ENCODE measurements at places on chromosomes 13 and 19. TPM values are rescaled to one million over a fixed set of nuclear protein-coding genes. Genes with fewer than 3 reads are reported as not detected.

GRCh38 chr13:102648046-102648445 is 46.8 kb downstream of the METTL21C start:
- no peak for DNase-seq

DNA sequence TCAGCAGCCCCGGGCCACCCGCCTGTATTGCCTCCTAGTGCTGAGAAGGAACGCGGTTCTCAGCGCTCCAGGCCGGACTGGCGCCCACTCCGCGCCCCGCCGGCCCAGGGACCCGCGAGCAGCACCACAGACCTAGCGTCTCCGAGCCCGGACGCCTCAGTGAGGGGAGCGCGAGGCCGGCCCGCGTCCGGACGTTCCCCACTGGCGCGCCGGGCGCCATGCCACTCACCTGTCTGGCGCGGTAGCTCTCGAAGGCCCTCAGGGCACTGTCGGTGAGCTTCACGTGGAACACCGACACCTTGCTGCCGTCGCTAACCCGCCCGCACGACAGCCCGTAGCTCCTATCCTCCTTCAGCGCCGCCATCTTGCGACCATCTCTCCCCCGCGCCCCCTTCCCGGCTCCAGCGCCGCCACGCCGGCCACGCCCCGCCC is at the start of gene ELL:
ELL (minus strand) TSS at position 379 of the 432 bp plus-strand sequence; CDS start at position 364, 15 bp downstream.
- no peak for DNase-seq

SPRED3 gene
- total RNA-seq: 1.00 TPM

DNA sequence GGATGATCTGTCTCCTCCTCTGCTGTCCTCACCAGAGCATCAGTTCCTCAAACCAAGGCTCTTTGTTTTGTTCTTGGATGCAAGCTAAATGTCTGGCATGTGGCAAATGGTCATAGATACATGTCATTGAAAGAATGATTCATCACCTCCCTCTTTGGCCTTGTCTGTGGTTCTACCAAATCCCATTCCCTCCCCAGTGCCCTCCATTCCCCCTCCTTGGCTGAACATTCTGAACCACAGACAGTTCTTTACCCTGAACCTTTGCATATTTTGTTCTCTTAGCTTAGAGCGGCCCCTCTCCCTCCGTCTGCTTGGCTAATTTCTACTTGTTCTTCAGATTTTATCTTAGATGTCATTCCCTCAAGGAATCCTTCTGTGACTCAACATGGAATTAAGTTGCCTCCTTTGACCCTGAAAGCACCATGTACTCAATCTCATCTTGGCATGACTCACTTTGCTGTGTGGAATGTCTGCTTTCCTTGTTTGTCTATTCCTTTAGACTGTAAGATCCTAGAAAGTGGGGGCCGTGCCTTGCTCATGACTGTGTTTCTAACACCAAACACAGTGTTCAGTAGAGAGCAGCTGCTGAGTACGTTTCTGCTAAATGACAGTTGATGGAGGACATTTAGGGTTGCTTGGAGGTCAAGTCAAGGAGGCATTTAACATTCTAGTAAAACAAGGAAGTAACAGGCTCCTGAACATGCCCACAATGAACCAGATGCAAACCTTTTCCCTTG is 8.1 kb downstream of the ALOX5AP start:
- DNase-seq: no peak

GRCh38 chr13:90630716-90631115 is 716.8 kb upstream of the MIR17HG start:
- no peak for DNase-seq

RGCC gene
- 581 TPM for total RNA-seq

DNA sequence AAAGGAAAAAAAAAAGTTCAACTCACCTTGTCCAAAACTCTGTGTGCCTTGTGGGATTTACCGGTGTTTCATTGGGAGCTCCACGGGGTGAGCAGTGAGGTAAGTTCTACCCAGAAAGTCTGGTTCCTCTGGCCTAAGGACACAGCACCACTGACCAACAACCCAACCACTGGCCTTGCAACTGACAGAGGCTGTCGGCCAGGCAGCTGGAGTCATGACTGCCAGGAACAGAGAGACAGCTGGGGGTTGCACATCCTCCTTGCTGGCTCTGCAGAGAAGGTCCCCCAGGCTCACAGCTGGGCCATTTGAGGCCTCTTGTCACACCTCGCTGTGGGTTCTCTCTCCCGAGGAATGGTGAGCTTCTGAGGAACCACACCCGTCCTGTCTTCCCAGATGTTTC is 59.5 kb downstream of the ANKRD10 start:
- DNase-seq: no peak

GRCh38 chr19:42199440-42200115 is 17.9 kb downstream of the DEDD2 start:
- no peak for DNase-seq

DNA sequence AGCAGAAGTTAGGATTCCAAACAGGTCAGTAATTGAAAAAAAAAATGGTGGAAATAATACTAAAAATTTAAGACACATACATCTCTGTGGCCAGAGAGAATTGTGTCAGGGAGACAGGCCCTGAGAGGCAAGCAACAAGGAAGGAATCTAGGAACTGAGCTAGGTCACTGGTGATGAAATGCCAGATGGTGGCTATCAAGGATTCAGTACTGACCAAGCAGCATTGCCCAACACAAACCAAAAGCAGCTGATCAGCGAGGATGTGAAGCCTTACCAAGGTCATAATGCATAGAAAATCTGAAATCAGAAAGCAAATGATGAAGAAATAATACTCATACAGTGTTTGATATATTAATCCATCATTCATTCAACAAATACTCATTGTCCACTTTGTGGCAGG is 905.0 kb downstream of the GPC5 start:
- no peak for DNase-seq

- no peak for DNase-seq
These were observed 3.0 kb downstream of the C19orf67 start for GRCh38 chr19:14082675-14082960.

FREM2 gene
- total RNA-seq: not detected

- no peak for DNase-seq
These were observed 3.5 kb downstream of the CYP4F2 start for GRCh38 chr19:15894359-15894758.

- no peak for DNase-seq
These were observed 57.5 kb downstream of the SLC7A9 start for GRCh38 chr19:32812036-32812435.

GRCh38 chr13:48772908-48773307 is 119.2 kb downstream of the CYSLTR2 start:
- no peak for DNase-seq

GRAMD1A gene
- total RNA-seq: 221 TPM

ZNF155 gene
- 3.5 TPM for total RNA-seq

DNA sequence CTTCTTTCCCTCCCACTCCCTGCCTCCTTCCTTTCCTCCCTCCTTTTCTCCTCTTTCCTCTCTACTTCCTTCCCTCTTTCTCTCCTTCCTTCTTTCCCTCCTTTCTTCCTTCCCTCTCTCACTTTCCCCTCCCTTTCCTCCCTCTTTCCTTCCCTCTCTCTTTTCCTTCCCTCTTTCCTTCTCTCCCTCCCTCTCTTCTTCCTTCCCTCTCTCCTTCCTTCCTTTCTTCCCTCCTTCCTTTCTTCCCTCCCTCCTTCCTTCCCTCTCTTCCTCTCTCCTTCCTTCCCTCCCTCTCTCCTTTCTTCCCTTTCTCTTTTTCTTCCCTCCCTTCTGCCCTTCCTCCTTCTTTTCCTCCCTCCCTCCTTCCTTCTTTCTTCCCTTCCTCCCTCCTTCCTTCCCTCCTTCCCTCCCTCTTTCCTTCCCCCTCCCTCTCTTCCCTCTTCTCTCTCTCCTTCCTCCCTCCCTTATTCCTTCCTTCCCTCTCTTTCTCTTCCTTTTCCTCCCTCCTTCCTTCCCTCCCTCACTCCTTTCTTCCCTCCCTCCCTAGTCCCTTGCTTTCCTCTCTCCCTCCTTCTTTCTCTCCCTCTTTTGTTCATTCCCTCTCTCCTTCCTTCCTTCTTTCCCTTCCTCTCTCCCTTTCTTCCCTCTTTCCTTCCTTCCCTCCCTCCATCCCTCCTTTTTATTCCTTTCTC is 443.9 kb downstream of the ZNF536 start:
- DNase-seq: no peak

- DNase-seq: no peak
These were observed 12.8 kb upstream of the RASA3 start for GRCh38 chr13:114145256-114145655.

DNA sequence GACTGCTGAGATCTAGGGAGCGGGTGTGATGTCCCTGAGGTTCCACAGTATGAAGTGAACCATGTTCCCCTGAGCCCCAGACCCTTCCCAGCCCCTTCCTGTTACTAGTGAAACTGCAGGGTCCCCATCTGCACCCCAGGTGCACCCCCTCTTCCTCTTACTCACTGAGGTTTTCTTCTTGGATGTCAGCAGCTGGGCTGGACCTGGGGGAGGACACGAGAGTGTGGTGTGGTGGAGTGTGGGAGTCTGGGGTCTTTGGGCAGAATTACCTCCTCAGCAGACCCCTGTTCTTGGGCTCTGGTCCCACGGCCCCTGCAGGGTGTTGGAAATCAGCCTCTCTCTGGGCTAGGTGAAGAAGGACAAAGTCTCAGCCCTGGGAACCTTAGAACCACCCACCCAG is 3.3 kb upstream of the LILRA6 start:
- DNase-seq: no peak

Measured in CD8-positive, alpha-beta T cell (primary cell).